ENCODE measurements at places on chromosomes 1 and 21.

GRCh38 chr1:17198476-17199258 is 6.3 kb upstream of the PADI1 start:
- DNase-seq, result no peak

GRCh38 chr1:206445116-206445515 is 25.2 kb upstream of the IKBKE start:
- DNase-seq, result no peak

DNA sequence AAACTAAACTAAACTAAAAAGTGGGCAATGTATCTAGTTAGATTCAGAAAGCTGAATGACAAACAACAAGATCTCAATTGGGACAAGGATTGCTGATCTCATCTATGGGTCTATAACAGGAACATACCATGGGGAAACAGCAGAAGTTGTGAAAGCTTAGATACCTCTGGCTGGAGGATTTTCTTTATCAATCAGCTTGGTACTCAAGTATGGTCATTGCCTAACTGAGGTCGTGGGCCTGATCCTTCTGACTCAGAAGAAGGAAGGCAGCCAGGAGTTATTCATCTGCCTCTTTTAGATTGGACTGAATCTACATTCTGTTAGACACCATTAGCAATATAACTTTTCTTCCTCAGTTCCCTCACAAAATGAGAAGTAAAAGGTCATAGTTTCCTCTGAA is 39.7 kb downstream of the DNTTIP2 start:
- peak; percentile 18 for DNase-seq

GRCh38 chr1:178966312-178966711 is 59.4 kb upstream of the FAM20B start:
- DNase-seq, result peak; percentile 21

GRCh38 chr1:172724765-172725613 is 66.1 kb downstream of the FASLG start:
- peak; percentile 68 for DNase-seq

DNA sequence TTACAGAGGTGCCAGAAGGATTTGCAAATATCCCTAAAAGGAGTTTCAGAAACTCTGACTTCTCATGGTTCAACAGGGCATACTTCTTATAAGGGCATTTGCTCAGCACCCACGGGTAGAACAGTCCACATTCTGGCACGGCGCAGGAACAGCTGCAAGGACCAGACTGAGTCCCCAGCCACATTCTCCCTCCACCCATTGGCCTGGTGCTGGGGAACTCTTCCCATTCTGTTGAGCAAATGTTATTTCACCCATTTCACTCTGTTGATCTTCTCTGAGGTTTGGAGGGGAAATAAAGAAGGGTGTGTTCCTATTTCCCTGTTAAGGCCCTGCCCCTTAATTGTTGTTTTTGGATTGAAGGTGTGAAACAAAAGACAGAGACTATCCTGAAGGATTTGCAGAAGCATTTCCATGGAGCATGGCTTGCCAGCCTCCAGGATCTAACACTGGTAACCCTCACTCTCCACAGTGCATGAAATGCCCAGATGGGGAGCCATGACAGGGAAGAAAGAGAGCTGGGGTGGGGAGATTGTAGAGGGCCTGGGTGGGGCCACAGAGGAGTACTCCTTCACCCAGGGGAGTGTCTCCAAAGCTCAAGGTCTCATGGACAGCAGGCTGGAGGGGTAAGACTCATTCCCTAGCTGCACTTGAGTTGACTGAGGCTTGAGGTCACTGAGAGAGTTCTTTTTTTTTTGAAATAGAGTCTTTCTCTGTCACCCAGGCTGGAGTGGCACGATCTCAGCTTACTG is 35.0 kb downstream of the INAVA start:
- no peak for DNase-seq

- no peak for DNase-seq
Observed at GRCh38 chr1:44995467-44996238, 9.3 kb upstream of the EIF2B3 start.

DNA sequence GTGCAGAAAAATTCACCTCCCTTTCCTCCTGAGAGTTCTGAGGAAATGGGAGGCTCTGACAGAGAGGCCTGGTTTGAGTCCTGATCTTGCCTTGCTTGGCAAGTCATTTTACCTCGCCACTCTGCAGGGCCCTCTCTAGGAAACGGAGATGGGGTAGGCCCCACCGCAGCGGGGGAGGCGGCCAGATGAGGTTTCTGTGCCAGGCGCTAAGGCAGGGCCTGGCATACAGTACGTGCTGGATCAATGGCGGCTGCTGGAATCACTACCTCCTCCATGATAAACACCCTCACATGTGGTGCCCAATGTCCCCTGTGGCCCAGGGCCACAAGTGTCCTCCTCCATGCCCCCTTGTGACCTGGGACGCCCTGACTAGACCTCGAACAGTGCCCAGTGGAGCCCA is 499 bp upstream of the PLEKHG5 start:
- peak; percentile 79 for DNase-seq

GRCh38 chr1:47478090-47478489 is 40.2 kb downstream of the FOXD2 start:
- no peak for DNase-seq

DNA sequence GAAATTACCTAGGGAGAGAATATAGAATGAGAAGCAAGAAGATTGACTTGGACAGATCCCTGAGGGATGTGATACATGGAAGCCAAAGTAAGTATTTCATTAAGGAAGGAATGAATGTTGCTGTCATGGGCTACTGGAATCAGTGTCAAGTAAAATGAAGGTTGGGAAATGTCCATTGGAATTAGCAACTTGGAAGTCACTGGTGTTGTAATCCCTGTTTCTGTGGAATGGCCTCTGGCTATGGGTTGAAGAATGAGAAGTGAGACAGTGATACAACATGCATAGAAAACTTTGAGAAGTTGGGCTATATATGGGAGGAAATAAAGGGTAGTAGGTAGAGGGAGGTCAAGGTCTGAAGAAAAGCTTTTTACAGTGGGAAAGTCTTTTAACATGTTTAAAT is 54.7 kb downstream of the CCDC18 start:
- DNase-seq, result no peak

DNA sequence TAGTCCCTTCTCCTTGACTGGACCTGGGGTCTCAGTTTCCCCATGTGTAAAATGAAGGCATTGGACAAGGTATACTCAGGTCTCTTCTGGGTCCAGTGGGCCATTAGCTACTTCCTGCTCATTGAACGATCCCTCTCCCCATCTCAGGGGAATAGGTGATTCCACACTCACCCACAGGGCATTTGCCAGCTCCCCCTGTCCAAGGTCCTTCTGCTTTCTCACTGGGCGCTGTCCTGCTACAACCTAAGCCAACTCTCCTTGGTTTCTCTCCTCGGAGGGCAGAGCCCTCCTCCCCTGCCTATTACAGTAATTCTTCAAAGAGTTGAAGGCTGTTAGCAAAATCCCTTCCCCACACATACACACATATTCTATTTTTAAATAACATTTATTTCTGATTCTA is 16.6 kb downstream of the DISP3 start:
- no peak for DNase-seq

GRCh38 chr1:235799264-235799663 is 67.4 kb downstream of the LYST start:
- DNase-seq, result no peak

DNA sequence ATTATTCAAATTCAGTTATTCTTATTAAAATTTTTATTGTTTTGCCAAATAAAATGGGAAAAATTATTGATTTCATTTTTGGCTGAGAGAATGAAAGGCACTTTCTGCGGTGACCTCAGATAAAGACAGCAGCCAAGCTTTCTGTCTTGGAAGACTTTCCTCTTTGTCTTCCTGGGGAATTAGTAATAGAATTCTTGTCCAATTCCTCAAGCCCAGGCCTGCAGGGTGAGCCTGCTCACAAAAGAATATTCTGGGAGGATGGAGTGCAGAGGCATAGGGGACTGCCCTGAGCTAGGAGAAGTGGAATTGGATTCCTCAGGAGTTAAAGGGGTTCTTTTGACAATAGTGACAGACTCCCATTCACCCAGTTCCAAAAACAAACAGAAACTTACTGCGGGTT is 614.5 kb upstream of the ADGRL2 start:
- DNase-seq, result no peak

All from NB4 (cell line).